ENCODE measurements at places on chromosomes 2 and 18.

DNA sequence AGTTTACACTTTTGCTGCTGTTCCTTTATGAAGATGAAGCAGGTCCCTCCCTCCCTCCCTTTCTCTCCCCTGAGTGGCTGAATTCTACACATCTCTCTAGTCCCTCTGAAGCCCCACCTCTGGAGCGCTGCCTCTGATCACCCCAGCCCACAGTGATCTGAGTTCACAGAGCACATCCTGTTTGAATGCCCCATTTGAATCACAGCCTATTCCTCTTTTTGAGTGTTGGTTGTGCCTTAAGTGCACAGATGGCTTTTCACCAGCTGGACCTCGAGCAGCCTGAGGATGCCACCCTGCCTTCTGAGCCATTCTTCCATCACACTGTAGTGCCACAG is 87.1 kb downstream of the ITGB1BP1 start:
- no peak for DNase-seq

- no peak for DNase-seq
Observed at GRCh38 chr2:65636813-65637483, 204.5 kb upstream of the SPRED2 start.

- no peak for DNase-seq
Observed at GRCh38 chr2:147147802-147148201, 697.0 kb upstream of the ACVR2A start.

GRCh38 chr2:40430776-40431599 is 20.9 kb downstream of the SLC8A1 start:
- DNase-seq, result no peak

DNA sequence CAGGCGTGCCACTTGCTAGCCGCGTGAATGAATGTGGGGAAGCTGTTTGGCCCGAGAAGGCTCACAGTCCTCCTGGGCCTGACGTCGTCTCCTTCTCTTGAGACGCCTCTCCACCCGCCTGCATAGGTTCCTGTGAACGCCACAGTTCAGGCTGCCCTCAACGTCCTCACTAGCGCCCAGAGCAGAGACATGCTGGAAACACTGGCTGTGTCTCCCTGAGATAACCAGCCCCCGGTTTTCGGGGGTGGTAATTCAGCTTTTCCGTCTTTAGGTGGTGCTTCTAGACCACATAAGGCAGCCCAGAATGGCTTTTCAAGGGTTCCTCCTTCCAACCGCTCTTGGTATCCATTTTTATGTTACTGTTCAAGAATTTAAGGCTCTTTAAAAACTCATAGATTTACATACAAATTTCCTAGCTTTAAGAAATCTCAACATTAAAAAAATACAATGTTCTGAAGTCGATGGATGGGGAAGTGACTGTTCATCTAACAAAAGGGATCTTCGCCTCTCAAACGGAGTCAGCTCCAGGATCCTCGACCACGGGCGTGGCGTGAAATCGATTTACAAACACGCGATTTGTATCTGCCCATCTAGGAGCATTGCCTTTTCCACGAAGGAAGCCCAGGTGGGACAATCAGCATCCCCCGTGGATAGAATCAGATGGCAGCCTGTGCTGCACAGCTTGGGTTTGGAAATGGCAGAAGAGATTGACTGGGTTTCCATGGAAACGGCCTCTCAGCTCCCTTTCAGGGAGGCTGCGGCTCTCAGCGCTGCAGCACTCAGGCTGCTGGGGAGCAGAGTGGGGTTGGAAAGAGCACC is 110.6 kb upstream of the PXDN start:
- DNase-seq, result no peak

All from natural killer cell treated with Interleukin-12 subunit alpha and Interleukin-12 subunit beta and Interleukin-15 and Interleukin-18, amount 100 ng/mL, for 72 hours (primary cell).